ENCODE measurements at places on chromosomes 3 and 15. TPM values are rescaled to one million over a fixed set of nuclear protein-coding genes. Genes with fewer than 3 reads are reported as not detected.

- no peaks in the 10 kb centered on the region for H3K27me3 ChIP-seq
- H3K27ac ChIP-seq: no peak overlapping the region
- no peak overlapping the region for H3K4me3 ChIP-seq
- H3K36me3 ChIP-seq: no peaks in the 10 kb centered on the region
- DNase-seq: no peak
Observed at GRCh38 chr15:49265911-49266310, 95.9 kb downstream of the GALK2 start.

- H3K27ac ChIP-seq: no peak overlapping the region
- no peaks in the 10 kb centered on the region for H3K36me3 ChIP-seq
- DNase-seq: no peak
Observed at GRCh38 chr15:38829086-38829485, 264.5 kb upstream of the RASGRP1 start.

- H3K27me3 ChIP-seq: peaks cover 27% of the 10 kb centered on the region
- no peak within 1 kb of the TSS for H3K27ac ChIP-seq
- H3K4me3 ChIP-seq: no peak within 1 kb of the TSS
- H3K36me3 ChIP-seq: no peaks in the 10 kb centered on the region
Observed at GRCh38 chr3:122183521-122183892, at the start of gene CASR. Gene CASR (plus strand): TSS chr3:122183668. CDS start chr3:122254190, 70,522 bp downstream.

DNA sequence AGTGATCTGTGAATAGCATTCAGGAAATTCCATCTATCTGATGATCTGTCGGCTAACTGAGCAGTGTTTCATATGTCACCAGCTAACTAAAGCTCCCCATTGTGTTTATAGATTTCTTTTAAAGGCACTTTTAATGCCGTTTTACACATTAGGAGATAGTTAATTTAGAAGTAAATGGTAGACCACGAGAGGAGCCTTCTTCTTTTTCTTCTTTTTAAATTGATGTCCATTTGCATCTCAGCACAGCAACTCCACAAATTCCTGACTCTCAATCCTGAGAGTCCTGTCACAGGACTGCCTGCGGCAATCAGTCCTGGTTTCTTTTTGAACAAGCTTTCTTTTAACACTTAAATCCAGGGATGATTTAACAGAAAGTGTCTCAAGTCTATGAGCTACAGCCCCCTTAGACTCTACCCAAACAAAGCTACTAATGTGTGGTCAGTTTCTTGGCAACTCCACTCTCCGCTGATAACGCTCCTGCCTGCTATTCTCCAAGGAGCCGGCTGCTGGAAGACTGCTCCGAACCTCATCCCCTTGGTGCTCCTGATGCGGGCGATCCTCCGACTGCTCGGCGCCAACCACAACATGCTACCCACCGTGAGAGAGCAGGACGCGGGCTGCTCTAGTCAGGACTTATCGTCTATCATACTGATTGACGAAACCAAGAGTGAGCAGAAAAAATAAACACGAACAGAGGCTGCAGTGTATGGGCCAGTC lies 421.4 kb downstream of the MECOM start:
- H3K4me3 ChIP-seq: peak overlapping the region; percentile 74
- peak; percentile 86 for DNase-seq
- H3K36me3 ChIP-seq: no peaks in the 10 kb centered on the region
- peaks cover 14% of the 10 kb centered on the region for H3K4me1 ChIP-seq
- no peaks in the 10 kb centered on the region for H3K27me3 ChIP-seq

LSMEM2 gene
- total RNA-seq: 0.30 TPM

SMCO1 gene
- not detected for total RNA-seq

RSL24D1 gene
- total RNA-seq: 76.1 TPM

DOCK3 gene
- total RNA-seq: 3.1 TPM

TRIM71 gene
- total RNA-seq: 17.2 TPM

SCAANT1 gene
- not detected for total RNA-seq

GOLGA6A gene
- 0.31 TPM for total RNA-seq

PLA2G4E gene
- not detected for total RNA-seq

GALK2 gene
- 19.0 TPM for total RNA-seq
